NCI-H1694 (cell line): ENCODE measurements at places on chromosomes 16 and 17.

DNA sequence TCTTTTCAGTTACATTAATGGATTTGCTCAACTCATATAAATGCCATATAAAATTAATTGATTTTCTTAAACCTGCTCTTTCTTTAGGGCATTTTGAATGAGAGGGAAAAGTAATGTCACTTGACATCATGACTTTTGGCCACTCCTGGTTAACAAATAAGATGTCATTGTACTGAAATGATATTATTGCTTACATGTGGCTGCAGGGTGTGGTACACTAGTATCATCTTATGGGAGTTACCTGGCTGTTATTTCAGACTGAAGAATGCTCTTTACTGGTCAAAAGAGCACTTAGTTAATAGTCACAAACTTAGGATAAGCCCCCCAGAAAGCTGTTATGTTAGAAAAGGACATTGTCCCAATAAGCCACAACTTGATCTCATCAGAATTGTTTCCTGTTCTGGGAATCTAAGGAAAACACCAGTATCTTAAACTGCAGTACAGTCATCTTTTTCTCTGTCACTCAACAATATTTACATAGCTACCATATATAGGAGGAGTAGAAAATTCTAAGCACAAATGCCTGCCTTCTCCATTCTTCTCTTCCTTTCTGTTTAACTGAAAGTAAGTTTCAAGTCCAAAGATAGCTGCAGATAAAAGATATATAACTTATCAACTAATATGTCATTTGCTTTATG lies 53.9 kb upstream of the MRC2 start:
- DNase-seq, result no peak

GRCh38 chr16:84552135-84552534 lies 47.7 kb upstream of the MEAK7 start:
- DNase-seq, result no peak

DNA sequence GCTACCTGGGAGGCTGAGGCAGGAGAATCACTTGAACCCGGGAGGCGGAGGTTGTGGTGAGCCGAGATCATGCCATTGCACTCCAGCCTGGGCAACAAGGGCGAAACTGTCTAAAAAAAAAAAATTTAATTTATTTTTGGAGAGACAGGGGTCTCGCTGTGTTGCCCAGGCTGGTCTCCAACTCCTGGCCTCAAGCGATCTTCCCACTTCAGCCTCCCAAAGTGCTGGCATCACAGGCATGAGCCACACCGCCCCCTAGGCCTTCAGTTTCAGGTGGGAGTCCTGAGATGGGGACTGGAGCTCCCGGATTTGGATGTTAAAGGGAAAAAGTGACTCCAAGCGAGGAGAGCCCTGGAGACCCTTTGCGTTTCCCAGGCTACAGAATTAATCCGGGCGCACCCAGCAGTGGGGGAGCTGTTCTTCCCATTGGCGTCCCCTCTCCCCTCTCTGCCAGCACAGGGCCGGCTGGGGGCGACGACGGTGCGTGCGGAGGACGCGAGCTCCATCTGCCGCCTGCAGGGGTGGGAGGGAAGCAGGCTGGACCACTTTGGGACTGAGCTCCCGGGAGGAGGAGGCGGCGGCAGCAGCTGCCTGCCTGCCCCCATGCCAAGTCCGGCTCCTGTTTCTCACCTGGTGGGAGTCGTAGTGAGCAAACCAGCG lies 49.3 kb upstream of the USP7 start:
- DNase-seq, result no peak

- no peak for DNase-seq
Measured at GRCh38 chr16:30368792-30369090, 1.6 kb downstream of the TBC1D10B start.

GRCh38 chr16:84928679-84929420 lies 82.5 kb downstream of the ZDHHC7 start:
- DNase-seq, result no peak

GRCh38 chr16:27406511-27407128 lies 4.6 kb downstream of the IL21R start:
- DNase-seq, result no peak

DNA sequence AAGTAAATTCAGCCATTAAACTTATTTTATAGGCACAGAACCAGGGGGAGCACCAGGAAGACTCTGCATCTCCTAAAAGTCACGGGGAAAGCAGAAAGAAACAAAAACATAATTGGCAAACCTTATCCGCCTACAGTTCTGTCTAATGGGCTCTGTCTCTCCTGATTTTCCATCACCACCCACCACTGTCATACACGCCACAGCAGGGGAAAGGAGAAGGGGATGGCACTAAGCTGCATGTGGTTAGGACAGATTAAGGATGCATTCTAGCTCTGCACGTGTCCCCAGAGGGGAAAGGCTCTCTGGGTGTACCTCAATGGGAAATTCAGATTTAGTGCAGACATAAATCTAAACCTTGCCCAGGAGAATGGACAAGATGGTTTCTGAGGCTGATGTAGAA lies 359.8 kb downstream of the TMEM114 start:
- no peak for DNase-seq
